ENCODE measurements at places on chromosomes 7 and 10. TPM values are rescaled to one million over a fixed set of nuclear protein-coding genes. Genes with fewer than 3 reads are reported as not detected.

- DNase-seq, result no peak
These were observed 12.5 kb upstream of the GPR146 start for GRCh38 chr7:1031716-1032455.

GRCh38 chr10:129741280-129741977 is 222.6 kb downstream of the EBF3 start:
- no peak for DNase-seq

- DNase-seq, result no peak
These were observed 117.4 kb downstream of the CABCOCO1 start for GRCh38 chr10:61779950-61780659.

DNA sequence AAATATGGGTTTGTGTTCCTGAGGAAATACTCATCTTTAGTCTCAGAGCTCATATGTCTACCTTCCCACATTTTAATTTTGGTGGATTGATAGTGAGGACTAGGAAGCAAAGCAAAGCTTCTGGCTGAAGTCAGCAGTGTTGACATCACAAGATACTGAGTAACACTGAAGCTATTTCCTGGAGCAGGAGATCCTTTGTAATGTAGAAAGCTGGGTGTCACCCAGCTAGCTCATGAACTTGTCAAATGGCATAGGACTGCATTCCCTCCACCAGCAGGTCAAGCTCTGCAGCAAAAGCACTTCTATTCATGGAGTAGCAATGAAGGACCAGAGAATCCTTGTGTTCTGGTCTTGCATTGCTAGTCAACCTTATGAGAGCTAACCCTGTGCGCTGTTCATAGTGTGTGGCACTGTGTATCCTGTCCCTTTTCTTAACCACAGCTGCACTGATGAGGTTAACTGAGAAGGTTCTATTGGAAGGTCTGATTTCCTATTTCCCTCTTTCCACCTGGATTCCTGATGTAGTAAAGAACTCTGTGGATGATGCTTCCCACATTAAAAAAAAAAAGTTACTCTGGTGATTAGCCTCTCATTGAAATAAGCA is 94.8 kb upstream of the ZNF804B start:
- no peak for DNase-seq

DNA sequence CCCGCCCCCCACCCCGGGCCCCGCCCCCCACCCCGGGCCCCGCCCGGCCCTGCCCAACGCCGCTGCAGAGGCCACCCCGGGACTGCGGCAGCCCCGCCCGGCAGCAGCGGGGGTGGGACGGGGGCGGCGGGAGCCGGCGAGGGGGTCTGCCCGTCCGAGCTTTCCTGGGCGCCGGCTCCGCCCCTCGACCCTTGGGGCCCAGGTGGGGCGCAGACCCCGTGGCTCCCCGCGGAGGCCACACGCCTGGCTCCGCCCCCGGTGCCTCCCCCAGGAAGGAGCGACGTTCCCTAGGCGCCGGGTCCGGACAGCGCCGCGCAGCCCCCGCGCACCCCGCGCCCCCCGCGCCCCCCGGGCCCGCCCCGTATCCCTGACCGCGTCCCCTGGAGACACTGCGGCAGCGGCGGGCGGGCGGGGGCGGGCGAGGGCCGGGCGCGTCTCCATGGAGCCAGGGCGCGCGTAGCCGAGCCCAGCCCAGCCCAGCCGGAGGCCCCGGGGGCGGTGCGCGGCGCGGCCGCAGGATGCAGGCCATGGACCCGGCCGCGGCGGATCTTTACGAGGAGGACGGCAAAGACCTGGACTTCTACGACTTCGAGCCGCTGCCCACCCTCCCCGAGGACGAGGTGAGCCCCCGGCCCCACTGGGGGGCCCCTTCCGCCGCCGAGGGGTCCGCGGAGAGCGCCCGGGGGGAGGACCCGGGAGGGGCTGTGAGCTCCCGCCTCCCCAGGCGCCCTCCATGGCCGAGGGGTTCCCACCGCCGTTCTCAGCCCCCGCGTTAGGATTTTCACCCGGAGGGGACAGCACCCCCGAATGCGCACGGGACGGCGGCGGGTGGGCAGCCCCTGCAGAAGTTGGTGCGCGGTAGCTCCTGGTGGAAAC is at the start of gene KNDC1:
TSS of gene KNDC1 (plus strand) at position 270 of the 876 bp plus-strand sequence. CDS start at position 519, 249 bp downstream.
- no peak for DNase-seq

DNA sequence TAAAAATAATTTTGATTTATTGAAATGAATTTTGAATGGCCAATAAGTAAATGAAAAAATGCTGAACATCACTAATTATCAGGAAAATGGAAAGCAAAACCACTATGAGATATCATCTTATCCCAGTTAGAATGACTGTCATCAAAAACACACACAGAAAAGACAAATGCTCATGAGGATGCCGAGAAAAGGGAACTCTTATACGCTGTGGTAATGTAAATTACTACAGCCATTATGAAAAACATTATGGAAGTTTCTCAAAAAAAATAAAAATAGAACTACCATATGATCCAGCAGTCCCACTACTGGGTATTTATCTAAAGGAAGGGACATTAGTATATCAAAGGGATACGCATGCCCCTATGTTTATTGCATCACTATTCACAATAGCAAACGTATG is 15.8 kb downstream of the SCIN start:
- no peak for DNase-seq

- no peak for DNase-seq
These were observed 706.4 kb downstream of the SORCS3 start for GRCh38 chr10:105347487-105347886.

The MACROH2A2 gene
- polyA plus RNA-seq, result 73.2 TPM

The SORCS1 gene
- polyA plus RNA-seq, result 11.6 TPM

Data from left renal cortex interstitium (tissue), 4 donors.